ENCODE measurements at places on chromosomes 16 and 17.

DNA sequence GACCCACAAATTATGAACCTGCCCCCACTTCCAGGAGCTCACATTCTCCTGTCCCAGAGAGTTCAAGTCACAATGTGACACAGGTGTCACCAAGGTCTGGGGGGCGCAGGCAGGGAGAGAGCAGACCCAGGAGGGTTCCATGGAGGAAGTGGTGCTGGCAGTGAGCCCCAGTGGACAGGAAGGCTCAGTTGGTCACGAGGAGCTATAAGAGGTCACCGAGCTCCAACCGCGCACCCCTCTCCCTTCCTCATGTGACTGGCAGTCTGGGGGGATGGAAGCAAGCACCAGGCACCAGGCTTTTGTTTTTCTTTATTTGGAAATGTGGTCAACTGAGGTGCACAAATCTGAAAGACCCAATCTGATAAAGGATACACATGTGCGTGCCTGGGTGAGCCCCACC is 2.5 kb downstream of the ITGAD start:
- DNase-seq: no peak

GRCh38 chr17:46046957-46047356 is 47.9 kb downstream of the STH start:
- no peak for DNase-seq

DNA sequence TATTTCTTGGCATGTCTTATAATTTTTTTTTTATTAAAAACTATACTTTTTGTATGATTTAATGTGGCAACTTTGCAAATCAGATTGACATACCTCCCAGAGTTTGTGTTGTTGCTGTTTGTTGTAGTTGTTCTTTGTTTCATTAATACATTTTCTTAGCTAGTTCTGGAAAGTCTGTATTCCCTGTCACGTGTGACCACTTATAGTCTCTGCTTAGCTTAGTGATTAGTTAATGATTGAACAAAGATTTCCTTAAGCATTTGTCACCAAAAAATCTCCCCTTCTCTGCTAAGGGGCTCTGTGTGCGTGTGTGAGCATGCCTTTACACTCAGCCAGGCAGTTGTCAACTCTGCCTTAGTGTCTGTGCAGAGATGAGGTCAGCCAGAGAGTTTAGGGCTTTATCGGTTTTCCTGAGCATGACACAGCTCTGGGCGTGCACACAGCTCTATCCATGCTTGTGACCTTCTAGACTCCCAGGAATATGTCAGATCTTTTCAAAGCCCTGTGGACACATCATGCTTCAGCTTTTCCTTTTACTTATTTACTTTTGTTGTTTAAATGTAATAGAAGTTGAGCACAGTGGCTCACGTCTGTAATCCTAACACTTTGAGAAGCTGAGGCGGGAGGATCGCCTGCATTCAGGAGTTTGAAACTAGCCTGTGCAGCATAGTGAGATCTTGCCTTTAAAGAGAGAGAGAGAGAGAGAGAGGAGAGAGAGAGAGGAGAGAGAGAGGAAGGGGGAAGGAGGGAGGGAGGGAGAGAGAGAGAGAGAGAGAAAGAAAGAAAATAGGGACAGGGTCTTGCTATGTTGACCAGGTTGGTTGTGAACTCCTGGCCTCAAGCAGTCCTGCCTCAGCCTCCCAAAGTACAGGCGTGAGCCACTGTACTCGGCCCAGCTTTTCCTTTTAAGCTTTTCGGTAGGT is 21.9 kb downstream of the DNAI2 start:
- DNase-seq: no peak

- DNase-seq: no peak
Observed at GRCh38 chr16:83837566-83837965, 29.8 kb downstream of the HSBP1 start.

GRCh38 chr16:57303021-57303909 is 18.8 kb upstream of the PLLP start:
- no peak for DNase-seq

GRCh38 chr17:66355510-66355909 is 53.1 kb downstream of the PRKCA start:
- DNase-seq: no peak

Measured in left renal pelvis (tissue), 4 donors.